ENCODE measurements at places on chromosomes 6 and 20.

DNA sequence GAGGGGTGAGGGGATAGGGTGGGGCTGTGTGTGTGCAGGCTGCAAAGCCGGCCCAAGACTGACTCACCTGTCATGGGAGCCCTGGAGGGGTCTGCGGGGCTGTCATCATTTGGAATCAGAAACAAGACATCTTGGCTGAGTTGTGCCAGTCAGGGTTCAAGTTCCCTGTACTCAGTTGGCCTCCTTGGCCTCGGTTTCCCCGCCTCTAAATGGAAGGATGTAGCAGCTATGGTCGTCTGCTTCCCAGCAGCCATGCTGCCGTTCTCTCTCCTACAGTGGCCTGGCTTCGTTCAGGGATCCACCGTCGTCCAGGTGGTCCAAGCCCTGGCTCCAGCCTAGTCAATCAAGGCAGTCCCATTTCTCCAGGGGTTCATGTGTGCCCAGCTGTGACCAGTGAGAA, 83.6 kb upstream of the PMEPA1 start:
- no peak for DNase-seq

DNA sequence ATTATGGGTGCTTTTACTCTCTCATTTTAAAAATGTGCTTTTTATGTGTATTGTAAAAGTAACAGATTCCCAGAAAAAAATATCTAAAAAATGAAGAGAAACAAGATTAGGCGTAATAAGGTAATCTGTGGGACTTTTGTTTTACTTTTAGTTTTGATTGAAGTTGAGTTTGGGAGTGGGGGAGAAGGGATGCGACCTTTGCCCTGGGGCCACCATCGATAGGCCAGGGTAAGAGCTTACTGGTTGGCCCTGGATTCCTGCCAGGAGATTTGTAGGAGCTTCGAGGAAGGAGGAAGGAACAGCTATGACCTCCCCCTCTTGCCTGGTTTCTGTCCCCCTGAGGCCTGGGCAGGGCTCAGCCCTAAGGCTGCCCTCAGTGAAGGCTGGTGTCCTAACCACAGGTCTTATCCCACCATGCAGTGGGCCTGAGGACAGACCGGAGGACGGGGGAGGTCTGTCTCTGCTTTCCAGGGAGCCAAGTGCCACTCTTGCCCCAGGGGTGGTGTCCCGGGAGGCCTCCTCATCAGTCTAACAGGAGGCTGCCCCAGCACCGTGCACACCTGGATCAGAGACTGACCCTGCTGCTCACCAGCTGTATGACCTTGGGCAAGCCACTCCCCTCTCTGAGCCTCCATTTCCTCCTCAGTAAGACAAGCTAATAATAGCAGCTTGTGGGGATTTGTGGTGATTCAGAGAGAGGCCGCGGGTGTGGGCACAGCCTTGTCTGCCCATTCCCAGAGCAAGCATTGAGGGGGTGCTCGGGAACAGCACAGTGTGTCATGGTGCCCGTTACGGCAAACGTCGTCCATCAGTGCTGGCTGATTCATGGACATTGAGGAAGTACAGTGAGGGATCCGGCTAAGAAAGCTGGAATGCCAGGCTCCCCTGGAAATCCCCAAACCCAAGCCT, 21.2 kb downstream of the TGM2 start:
- DNase-seq: peak; percentile 87

GRCh38 chr20:63454731-63455567, 17.5 kb downstream of the KCNQ2 start:
- DNase-seq: no peak

DNA sequence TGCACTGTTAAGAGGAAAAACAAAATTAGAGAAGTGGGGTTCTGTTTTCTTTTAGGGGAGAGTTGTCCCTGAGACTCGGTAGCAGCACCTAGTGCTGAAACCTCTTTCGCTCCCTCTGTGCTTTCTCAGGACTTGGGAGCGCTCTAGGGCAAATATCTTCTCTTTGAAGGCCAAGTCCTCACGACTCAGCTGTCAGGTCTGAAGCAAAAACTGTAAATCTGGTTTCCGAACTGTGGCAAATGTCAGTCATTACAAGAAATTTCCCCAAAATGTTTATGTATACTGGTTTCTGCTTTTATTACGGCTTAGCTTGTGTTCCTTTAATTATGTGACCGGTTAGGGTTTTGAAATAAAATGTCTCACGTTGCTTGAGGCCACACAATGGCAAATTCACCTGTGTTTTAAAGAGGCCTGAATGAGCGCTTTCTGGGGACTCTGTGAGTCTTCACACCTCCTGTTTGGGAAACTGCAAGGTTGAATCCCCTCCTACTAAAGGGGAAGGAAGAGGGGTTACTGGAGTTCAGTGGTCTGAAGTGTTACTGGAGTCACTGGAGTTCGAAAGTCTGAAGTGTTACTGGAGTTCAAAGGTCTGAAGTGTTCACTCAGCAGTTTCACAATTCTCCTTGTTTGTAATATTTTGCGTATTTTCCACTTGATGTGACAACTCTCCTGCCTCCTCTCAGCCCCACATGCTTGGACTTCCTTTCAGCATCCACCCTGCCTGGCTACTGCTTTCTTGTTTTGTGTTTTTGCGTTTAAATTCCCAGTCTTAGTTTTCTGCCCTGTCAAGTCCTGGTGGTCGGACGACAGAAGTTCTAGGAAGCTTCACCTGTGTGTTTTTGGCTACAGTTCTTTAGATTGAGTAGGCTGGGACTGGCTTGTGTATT, 1.6 kb downstream of the SMPDL3A start:
- DNase-seq: peak; percentile 32

DNA sequence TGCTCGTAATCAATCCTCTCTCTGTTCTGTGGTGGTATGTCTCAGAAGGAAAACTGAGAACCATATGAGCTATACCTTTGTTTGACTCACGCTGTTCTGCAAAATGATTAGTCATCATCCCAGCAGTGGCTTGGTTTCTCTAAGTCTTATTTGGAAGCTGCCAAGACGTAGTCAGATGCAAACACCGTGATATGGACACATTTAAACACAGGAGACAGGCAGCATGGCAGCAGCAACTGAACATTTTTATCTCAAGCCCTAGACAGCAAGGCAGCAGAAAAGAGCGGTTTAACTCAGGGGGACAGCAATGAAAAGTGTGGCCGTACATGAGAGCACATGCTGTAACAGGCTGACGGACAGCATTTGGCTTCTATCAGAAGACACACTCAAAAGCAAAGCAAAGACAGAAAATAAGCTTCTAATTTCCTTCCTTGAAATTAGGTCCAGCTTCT, 1295.1 kb downstream of the EPHA7 start:
- no peak for DNase-seq

GRCh38 chr20:51926670-51927305, 124.5 kb upstream of the SALL4 start:
- no peak for DNase-seq

GRCh38 chr20:62296724-62297448, 5.9 kb upstream of the ADRM1 start:
- no peak for DNase-seq

GRCh38 chr6:113489952-113490746, 367.0 kb upstream of the MARCKS start:
- DNase-seq: peak; percentile 30

- peak; percentile 3 for DNase-seq
Measured at GRCh38 chr6:12957321-12958051, 240.9 kb downstream of the PHACTR1 start.

DNA sequence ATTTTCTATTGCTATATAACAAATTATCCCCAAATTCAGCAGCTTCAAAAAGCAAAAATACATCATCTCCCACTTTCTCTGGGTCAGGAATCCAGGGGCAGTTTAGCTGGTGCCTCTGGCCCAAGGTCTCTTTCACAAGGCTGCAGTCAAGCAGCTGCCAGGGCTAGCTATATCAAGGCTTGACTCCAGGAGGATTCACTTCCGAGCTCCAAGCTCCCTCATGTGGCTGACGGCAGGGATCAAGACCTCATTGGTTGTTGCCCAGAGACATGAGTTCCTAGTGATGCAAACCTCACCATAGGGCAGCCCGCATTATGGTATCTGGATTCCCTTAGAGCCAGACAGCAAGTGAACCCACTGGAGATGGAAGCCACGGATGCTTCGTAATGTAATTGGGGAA, 1.3 kb upstream of the VNN1 start:
- DNase-seq: peak; percentile 75

- DNase-seq: no peak
Measured at GRCh38 chr6:165272585-165272984, 36.8 kb downstream of the C6orf118 start.

GRCh38 chr6:159914565-159914923, 23.8 kb downstream of the MAS1 start:
- DNase-seq: no peak

- no peak for DNase-seq
Measured at GRCh38 chr6:124793398-124793797, 168.8 kb upstream of the RNF217 start.

- no peak for DNase-seq
Measured at GRCh38 chr6:142045380-142046278, 87.1 kb upstream of the GJE1 start.

DNA sequence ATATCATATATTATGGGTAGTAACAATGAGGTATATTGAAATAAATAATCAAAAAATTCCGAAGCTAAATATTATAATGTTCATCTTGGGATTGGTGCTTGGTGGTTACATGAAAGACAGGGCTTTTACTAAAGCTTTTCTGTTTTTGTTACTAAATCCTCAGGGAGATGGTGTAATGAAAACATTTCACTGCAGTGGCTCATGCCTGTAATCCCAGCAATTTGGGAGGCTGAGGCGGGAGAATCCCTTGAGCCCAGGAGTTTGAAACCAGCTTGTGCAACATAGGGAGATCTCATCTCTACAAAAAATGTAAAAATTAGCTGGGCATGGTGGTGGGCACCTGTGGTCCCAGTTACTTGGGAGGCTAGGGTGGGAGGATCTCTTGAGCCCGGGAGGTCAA, 42.9 kb downstream of the AFG1L start:
- DNase-seq: no peak

DNA sequence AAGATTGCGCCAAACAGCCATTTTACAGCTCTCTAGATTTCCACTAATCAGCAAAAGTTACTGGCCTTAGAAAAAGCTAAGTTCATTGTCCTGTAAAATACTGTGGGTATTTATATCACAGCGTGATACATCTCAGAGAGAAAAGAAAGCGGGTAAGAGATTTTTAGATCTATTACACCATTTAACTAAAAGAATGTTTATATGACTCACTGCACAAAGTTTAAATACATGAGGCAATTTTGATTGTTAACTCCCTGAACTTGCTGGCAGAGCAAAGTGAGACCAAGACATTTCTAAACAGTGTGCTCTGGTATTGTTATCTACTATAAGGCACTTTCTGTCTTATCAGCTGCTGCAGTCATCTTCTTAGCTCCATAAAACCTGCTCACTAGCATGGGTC, 314.3 kb downstream of the EPHA7 start:
- no peak for DNase-seq

GRCh38 chr20:45538209-45538799, 978 bp downstream of the WFDC6 start:
- no peak for DNase-seq

DNA sequence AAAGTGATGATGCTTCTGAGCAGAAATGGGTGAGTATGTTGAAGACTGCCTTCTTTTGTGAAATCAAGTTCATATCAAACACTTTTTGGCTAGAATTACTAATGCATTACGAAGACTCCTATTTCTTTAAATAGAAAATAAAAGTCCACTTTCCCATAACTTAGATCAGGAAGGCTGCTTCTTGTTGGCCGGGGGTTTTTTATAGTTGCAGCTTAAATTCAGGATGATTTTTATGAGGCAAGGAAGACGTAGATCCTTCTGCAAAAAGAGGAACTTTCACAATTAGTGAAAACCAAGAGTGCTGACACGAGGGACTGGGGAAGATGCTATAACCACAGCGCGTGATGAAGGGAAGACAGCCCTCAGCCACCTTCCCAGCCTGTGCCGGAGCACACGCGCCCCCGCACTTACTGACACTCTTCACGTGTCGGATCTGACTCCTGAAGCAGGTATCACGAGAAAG, 206.1 kb upstream of the PRDM1 start:
- no peak for DNase-seq

GRCh38 chr6:103193413-103193812, 1666.3 kb downstream of the HACE1 start:
- DNase-seq: no peak

DNA sequence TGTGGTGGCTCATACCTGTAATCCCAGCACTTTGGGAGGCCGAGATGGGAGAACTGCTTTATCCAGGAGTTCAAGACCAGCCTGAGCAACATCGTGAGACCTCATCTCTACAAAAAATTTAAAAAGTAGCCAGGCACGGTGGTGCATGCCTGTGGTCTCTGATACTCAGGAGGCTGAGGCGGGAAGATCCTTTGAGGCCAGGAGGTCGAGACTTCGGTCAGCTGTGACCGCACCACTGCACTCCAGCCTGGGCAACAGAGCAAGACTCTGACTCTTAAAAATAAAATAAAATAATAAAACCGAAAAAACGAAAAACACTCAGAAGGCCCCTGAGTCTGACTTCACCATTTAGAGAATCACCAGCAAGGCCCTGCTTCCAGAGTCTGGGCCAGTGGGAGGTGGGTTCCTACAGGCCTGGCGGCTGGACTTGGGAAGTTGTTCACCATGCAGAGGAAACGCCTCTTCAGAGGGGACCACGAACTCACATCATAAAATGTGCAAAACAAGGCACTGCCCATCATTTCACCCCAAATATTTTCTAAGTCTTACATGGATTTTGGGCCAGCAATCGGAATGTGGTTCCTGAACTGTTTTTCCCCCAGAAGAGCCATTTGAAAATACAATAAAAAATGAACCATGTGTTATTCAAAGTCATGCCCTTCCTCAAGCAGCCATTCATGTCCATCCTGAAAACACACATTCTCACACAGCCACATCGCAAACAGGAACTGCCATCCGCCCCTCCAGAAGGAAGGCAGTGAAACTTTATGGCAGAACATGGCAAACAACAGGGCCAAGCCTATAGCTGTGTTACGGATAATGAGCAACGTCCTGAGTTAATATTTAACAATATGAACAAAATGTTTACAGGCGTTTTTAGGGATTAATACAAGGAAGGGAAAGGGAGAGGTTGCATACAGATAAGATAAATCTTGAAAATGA, 57.8 kb downstream of the SLC22A23 start:
- DNase-seq: no peak

All from HuH-7 (cell line).